SK-N-MC (cell line): ENCODE measurements at places on chromosomes 7 and 10.

- no peak for DNase-seq
Observed at GRCh38 chr7:137975221-137975620, 26.7 kb downstream of the CREB3L2 start.

- DNase-seq, result no peak
Observed at GRCh38 chr7:90968871-90969270, 295.4 kb upstream of the FZD1 start.

GRCh38 chr7:92177362-92177761 is 1.6 kb downstream of the LRRD1 start:
- peak; percentile 5 for DNase-seq

- no peak for DNase-seq
Observed at GRCh38 chr7:138247568-138248333, 171.5 kb downstream of the AKR1D1 start.

DNA sequence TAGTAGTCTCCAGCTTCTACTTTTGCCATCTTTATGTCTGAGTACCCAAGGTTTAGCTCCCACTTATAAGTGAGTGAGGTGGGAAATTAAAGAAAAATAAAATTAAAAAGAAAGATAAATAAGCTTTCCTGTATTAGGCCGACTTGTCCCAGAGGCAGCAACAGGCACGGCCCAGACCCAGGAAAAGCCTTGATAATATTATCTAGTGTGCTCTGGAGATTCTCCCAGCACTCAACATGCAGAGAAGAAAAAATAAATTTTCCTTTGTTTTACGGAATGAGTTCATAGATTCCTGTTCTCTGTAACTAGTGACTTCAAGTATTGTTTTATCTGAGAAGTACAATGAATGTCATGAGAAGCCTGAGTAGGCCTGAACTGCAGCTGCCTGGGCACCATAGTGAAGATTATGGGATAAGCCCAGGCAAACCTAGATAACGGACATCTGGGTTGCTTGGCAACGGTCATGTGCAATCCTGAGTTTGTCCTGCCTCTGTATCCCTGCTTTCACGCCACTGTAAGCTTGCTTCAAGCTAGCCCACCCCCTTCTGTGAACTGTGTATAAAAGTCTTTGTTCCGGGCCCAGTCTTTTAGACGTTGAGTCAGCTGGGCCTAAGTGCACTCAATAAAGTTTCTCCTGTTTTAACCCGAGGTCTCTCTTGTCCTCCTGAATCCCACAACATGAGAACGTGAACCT is 6.4 kb downstream of the ATE1 start:
- no peak for DNase-seq

DNA sequence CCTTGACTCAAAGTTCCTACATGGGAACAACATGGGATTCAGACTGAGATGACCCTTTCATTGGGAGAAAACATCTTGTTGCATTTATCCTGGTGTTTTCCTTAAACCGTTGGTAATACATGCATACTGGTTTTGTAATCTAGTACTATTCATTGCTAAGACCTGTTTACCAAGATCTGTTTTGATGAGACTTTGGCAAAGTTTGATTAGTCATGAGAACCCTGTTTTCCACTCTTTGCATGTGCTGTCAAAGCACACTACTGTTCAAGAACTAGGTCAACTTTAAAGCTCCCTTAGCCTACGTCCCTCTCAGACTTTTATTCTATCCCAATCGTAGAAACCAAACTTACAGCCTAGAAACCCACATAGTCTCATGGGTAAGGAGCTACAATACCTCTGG is 650.9 kb downstream of the GATA3 start:
- no peak for DNase-seq

- DNase-seq, result no peak
Observed at GRCh38 chr7:113094517-113095249, 8.1 kb upstream of the GPR85 start.

DNA sequence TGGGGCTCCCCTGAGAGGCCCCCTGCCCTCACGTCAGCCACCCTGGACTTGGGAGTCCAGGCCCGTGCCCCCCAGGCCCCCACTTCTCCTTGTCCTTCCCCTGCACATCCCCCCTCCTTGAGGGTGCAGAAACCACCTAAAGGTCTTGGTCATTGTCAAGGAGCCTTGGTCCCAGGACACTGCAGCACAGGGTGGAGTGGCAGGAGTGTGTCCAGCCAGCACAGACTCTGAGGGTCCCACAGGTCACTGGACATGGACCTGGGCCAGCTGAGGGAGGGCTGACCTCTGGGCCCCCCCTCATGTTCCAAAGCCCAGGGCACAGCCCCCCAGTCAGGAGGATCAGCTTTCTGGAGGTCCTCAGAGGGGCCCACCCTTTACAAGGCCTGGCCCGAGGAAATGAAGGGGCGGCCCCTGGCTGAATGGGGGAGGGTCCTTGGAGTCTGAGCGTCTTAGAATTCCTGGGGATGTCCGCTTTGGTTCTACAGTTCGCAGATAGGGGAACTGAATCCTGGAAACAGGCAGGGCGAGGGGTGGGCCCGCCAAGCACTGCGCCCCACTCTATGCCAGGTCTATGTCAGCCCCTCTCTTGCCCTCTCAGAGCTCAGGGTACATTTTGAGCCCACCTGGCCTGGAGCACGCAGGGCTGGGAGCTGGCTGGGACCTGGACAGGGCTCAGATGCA is 54.0 kb downstream of the PWWP2B start:
- no peak for DNase-seq

GRCh38 chr10:24481241-24481640 is 242.4 kb downstream of the ARHGAP21 start:
- no peak for DNase-seq

GRCh38 chr7:147485660-147486210 is 1104.8 kb upstream of the C7orf33 start:
- no peak for DNase-seq

- no peak for DNase-seq
Observed at GRCh38 chr10:551373-552252, 137.9 kb downstream of the DIP2C start.

DNA sequence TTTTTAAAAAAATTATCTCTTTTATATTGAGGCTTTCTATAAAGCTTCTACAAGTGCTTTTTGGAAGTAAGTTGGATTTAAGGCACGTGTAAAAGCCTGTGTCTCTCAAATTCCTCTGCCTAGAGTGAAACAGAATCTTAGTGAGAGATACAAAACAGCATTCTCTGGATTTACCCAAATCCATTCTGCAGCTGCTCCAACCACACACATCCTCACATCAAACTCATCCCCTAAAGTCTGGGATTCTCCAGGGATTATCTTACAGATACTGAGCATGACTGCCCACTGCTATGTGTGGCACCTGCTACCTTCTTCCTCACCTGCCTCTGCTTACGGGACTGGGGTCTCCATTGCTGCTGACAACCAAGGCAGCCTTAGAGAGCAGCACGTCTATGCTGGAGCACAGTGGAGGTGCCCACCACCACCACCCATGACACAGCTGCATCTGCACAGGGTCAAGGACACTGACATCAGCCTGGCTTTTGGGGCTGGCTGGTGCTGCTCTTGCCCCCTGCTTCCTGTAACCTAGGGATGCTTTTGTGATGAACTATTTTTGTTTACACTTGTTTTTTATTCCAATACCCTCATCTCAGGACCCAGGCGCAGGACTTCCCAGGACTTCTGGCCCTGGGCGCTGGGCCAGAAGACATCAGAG is 139.2 kb upstream of the NAMPT start:
- no peak for DNase-seq

- no peak for DNase-seq
Observed at GRCh38 chr7:157013101-157013500, 2.6 kb upstream of the MNX1 start.

GRCh38 chr7:27260211-27260610 is 17.6 kb downstream of the EVX1 start:
- DNase-seq, result no peak

DNA sequence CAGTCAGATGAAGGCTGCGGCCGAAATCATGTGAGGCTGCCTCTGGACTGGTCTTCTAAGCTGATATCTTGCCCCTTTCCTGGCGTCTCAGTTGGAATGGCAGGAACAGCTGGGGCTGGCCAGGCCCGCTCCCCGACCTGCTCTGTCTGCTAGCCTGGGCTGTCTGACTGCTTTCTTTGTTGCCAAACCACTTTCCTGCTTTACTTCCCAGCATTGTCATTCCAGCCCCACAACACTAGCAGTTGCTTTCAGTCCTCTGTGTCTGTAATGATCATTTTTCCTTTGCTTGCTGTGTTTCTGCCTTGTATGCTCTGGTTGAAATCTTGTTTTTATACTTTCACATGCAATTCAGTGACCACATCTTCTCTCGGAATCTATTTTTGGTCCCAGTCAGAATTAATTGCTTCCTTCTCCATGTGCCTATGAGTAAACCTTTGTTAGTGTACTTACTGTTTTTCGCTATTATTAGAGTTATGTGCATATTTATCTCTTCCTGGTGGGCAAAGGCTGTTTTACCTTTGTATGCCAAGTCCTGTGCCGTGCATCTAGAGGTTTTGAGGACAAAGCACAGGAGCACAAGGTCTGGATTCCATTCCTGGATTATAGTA is 21.6 kb downstream of the PRPF18 start:
- no peak for DNase-seq

DNA sequence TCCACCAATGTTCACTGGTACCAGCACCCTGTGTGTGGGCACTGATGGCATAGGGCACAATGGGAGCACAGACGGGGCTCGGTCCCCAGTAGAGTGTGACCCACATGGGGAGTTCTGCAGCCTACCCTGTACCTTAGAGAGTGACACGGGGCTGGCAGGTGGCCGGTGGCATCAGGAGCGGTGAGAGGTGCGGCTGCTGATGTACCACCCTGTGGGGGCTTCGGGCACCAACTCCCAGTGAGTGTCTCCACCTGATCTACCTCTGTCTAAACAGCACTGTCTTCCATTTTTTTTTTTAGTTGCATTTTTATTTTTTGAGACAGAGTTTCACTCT is 4.1 kb downstream of the JAKMIP3 start:
- no peak for DNase-seq

GRCh38 chr10:27446091-27446918 is 57.8 kb upstream of the RAB18 start:
- peak; percentile 55 for DNase-seq

GRCh38 chr7:74452748-74453321 is 871 bp upstream of the GTF2IRD1 start:
- no peak for DNase-seq

DNA sequence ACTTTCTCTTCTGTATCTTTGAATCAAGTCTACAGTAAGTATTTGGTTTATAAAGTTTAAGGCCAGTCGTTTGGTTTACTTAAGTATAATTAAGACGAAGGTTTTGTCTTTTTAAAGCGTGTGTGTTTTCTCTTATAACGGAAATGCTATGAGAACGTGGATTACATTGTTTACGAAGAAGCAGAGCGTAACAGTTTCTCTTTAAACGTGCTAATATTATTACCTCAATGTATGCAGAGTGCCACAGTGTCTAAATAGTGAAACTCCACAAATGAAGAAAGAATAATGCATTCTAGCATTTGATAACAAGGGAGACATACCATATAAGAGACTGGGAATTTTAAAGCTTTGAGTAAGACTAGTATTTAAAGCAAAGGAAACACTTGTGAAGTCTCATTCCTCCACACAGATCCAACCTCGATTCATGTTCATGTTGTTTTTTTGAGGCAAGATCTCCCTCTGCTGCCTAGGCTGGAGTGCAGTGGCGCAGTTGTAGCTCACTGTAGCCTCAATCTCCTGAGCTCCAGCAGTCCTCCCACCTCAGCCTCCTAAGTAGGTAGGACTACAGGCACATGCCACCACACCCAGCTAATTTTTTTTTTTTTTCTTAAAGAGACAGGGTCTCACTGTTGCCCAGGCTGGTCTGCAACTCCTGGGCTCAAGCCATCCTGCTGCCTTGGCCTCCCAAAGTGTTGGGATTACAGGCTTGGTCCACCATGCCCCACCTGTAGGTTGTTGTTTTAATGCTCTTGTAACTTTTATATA is 75.1 kb downstream of the ANKRD61 start:
- no peak for DNase-seq

- peak; percentile 10 for DNase-seq
Observed at GRCh38 chr7:30548845-30549244, 44.2 kb upstream of the GGCT start.

DNA sequence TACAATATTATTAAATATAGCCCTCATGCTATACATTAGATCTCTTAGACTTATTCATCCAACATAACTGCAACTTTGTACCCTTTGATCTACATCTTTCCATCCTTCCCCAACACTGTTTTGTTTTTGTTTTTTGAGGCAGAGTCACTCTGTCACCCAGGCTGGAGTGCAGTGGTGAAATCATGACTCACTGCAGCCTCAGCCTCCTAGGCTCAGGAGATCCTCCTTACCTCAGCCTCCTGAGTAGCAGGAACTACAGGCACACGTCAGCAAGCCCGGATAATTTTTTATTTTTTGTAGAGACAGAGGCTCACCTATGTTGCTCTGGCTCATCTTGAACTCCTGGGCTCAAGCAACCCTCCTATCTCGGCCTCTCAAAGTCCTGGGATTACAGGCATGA is 53.3 kb downstream of the NT5C2 start:
- no peak for DNase-seq

GRCh38 chr7:139394540-139394939 is 34.8 kb downstream of the LUC7L2 start:
- no peak for DNase-seq

GRCh38 chr7:22563032-22563501 is 63.1 kb upstream of the STEAP1B start:
- DNase-seq, result no peak

DNA sequence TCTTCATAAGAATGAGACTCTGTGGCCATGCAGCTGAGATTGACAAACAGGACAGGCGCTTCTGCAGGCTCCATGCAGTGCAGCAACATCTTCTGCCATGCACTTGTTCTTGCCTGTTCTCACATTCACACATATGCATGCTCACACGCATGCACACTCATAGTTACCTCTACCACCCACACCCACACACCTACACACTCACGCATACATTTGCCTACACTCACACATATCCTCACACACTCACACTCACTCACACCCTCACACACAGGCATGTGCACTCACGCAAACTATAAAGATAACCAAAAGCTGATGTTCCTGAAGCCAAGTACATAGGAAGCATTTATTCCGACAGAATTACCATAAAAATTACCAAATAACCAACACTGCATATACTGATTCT is 15.7 kb downstream of the GLI3 start:
- no peak for DNase-seq

- no peak for DNase-seq
Observed at GRCh38 chr7:150307904-150308303, 15.3 kb upstream of the LRRC61 start.

DNA sequence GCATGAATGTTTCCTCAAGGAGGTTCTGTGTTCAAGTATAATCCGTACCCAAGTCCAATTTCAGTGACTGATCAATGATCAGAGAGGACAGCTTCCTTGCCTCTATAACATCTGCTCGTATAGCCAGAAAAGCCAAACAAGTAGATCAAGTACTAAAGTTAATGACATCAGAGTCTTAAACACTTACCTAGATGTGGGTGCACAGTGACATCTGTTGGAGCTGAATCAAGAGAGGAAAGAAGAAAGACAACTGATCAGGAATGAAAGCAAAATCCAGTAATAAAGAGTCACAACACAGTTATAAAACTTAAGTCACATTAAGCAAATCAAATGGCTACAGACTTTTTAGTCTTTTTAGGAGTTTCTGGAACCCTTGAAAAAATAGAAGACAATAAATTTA is 236.5 kb downstream of the RELN start:
- DNase-seq, result no peak

- DNase-seq, result no peak
Observed at GRCh38 chr7:28173531-28173930, 7.1 kb downstream of the JAZF1 start.
